G401 (cell line): ENCODE measurements at places on chromosomes 11 and 22.
A peak's percentile ranks its signal among the peaks of the same experiment; 100 is the strongest.

DNA sequence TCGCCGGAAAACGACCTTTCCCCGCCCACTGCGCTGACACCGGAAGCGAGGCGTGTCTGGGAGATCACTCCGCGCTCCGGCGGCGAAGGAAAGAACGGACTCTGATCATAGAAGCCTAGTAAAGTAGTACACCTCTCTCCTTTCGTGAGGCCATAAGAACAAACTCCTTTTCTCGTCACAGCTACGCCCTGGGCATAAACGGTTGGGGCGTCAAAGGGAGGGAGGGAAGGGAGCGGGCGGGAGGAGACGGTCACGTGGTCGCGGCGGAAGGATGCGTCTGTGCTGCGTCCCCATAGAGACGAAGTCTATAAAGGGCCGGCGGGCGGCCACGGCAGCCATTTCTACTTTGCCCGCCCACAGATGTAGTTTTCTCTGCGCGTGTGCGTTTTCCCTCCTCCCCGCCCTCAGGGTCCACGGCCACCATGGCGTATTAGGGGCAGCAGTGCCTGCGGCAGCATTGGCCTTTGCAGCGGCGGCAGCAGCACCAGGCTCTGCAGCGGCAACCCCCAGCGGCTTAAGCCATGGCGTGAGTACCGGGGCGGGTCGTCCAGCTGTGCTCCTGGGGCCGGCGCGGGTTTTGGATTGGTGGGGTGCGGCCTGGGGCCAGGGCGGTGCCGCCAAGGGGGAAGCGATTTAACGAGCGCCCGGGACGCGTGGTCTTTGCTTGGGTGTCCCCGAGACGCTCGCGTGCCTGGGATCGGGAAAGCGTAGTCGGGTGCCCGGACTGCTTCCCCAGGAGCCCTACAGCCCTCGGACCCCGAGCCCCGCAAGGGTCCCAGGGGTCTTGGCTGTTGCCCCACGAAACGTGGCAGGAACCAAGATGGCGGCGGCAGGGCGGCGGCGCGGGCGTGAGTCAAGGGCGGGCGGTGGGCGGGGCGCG, at the start of gene ATF4:
TSS of gene ATF4 (plus strand) at position 337 of the 880 bp plus-strand sequence. CDS start 884 bp downstream, outside the sequence.
- DNase-seq: no peak

DNA sequence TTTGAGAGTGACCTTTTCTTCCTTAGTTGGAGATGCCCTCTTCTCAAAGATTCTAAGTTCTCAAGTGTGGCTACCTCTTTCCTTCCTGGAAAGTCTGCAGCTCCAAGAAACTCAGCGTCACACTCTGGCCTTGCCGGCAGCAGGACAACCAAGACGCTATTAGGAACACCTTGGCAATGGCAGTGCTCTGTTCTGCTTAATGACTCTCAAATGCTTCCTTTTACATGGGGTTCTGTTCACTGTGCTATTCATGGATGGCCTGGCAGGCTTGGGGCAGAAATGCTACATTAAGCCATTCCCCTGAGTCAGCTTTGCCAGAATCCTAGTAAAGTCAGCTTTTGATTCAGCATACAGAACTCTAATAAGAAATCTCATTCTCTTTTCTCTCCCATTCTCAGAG, 25.9 kb downstream of the LARGE2 start:
- no peak for DNase-seq

- no peak for DNase-seq
These were observed 386.9 kb upstream of the FAT3 start for GRCh38 chr11:91837411-91838330.

DNA sequence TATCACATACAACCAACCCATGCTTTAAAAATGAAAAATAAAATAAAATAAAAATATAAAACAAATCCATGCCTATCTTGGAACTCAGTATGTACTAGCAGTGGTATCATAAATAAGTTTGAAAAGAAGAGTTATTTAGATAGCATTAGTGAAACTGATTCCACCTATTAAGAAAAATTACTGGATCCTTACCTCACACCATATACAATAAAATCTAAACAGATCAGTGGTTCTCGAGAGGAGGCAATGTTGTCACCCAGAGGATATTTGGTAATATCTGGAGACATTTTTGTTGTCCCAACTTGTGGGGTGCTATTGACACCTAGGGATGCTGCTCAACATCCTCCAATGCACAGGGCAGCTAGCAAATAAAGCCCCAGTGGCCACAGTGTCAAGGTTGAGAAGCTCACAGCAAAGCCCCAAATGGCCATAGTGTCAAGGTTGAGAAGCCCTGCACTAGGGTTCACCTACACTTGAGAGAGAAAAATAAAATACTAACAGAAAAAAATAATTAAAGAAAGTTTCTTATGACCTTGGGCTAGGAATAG, 9.9 kb upstream of the NDUFV1 start:
- no peak for DNase-seq

- DNase-seq: no peak
These were observed 163.8 kb downstream of the CHST1 start for GRCh38 chr11:45501392-45502225.

DNA sequence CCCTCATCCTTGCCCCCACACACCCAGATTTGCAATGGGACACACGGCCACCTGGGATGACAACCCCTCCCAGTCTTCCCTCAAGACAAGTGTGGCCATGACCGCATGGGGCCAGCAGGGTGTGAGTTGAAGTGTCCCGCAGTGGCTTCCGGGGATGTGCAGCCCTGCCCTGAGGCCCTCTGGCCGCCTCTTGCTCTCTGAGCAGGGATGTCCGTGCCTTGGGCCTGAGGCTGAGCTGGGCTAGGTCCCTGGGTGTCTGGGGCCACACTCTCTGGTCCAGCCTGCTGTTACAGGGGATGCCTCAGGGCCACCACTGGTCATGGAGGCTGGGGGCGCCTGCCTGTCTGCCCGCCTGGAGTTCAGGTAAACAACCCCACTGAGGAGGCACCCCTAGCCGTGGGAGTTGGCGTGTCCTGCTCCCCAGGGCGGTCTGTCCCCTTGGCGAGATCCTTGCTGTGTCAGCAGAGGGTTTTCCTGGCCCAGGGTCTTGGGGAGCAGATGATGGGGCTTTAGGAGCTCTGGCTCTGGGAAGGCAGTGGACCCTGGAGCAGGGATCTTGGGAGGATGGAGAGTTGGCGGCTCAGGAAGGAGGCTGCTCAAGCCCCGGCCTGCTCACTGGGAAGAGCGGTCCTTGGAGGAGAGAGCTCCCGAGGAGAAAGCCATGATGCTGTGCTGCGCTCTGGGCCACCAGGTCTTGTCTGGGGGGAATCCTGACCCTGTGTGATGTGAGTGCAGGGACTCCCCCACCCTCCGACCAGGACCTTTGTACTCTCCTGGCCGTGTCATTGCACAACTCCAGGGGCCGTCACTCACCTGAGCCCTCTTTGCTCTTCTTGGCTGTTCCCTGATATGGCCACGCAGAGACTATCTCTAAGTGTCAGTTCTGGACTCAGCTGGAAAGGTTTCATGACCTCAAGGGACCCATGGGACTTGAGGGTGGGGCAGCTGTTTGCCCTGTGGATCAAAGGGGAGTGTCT, 67.9 kb downstream of the KCNQ1 start:
- DNase-seq: no peak

- no peak for DNase-seq
These were observed 81.4 kb downstream of the ABTB2 start for GRCh38 chr11:34276352-34276864.

- no peak for DNase-seq
These were observed 34.8 kb upstream of the ALKBH3 start for GRCh38 chr11:43845816-43846215.

DNA sequence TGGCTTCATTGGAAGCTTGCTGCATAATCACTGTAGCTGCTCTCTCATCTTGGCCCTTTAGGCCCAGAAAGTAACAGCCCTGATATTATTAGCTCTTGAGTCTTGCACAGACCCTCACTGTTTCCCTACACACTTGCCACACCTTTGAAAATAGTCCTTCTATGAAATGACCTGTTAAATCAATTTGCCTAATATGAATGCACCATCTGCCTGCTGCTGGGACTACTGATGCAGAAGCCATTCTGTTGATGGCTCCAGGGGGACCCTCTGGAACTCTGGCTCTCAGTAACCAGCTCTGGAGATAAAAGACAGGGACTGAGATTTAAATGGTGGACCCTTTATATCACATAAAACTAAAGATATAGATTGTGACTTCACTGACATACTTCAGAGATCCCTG, 14.7 kb upstream of the AMPD3 start:
- DNase-seq: no peak

- no peak for DNase-seq
These were observed 6.0 kb downstream of the SPTBN2 start for GRCh38 chr11:66722745-66723651.

GRCh38 chr11:2450321-2451041, 5.7 kb downstream of the KCNQ1 start:
- no peak for DNase-seq

GRCh38 chr11:33936725-33937604, 45.1 kb upstream of the LMO2 start:
- no peak for DNase-seq

GRCh38 chr22:36816339-36816635, 548 bp downstream of the PVALB start:
- no peak for DNase-seq

GRCh38 chr22:41458161-41458728, 10.2 kb downstream of the PHF5A start:
- no peak for DNase-seq

- DNase-seq: peak; percentile 83
These were observed 19.3 kb upstream of the FXYD2 start for GRCh38 chr11:117843666-117844484.
